Stimulated activated CD8-positive, alpha-beta memory T cell treated with anti-CD3 and anti-CD28 coated beads, Interleukin-7, amount 100 ng/mL, for 1 hour (primary cell): ENCODE measurements at places on chromosomes 7 and 10.

DNA sequence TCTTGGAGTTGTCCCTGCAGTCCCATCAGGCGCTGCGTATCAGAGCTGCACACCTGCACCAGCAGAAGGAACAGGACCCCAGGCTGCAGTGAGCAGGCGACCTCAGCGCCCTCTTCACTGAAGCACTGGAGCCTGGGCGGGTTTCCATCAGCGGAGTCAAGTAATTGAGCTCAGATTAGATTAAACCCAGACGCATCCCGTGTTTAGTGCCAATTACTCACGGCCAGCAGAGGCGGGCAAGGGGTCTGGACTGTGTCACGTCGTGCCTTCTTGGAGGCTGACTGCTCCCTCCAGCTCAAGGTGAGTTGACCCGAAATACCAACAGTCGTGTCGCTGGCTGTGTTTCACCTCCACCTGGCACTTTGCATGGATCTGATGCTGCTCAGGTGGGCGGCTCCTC, 123.6 kb downstream of the CXCL12 start:
- DNase-seq, result no peak

GRCh38 chr10:29030900-29031299, 258.0 kb upstream of the LYZL1 start:
- DNase-seq, result no peak

GRCh38 chr10:125828311-125828710, 5.0 kb downstream of the BCCIP start:
- no peak for DNase-seq

GRCh38 chr7:75596727-75597614, 104.9 kb downstream of the SPDYE5 start:
- no peak for DNase-seq

DNA sequence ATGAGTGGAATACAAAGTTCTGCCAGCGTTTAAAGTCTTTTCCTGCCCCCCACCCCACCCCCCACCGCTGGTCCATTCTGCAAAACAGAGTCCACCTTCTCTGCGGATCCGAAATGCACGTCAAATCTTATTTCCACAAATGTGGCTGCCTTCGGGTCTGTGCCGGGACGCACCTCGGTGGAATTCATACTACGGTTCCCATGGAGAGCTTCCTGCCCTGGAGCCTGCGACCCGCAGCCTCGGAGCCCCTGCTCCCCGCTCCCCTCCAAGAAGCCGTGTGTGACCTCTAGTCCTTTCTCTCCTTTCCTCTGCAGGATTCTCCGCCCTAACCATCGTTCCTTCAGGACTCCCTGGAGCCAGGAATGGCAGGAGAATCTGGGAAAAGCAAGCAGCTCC, 12.5 kb upstream of the CALML5 start:
- DNase-seq, result no peak

DNA sequence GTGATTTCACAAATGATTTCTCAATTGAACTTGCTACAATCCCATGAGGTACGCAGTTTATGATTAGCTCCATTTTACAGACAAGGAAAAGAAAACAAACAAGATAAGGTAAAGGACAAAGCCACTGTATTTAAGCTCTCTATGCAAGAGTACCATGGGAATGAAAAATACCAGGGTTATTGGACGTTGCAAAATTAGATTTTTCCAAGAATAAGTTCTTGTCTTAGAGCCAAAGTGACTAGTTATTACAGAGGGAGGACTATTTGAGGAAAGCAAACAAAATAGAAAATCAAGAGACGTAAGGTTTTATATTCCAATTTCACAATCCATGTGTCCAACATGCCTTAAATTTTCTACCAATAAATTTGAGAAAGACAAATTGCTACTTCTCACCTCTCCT, 97.9 kb upstream of the PTN start:
- no peak for DNase-seq

DNA sequence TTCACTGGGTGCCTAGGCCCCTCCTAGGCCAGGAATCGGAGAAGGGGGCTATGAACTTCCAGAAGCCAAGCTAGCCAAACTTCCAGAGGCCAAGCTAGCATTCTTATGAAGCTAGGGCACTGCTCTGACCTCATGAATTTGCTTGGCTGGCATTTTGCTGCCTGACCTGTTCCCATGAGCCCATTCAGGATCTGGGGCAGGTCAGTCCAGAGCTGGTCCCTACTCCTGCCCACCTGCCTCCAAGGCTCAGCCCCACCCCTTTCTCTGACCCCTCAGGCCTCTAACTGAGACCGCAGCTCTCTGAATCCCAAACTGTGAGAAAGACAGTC, 1.3 kb upstream of the PPIF start:
- DNase-seq, result no peak

DNA sequence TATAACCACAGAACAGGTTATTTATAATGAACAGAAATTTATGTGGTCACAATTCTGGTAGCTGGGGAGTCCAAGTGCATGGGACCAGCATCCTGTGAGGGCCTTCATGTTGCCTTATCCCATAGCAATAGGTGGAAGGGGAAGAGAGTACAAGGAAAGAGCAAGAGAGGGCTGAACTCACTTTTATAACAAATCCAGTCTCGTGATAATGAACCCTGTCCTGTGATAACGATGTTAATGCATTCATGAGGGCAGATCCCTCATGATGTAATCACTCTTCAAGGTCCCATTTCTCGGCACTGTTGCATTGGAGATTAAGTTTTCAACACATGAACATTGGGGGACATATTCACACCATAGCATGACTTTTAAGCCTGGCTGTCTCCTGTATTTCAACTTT, 27.4 kb upstream of the CCDC7 start:
- no peak for DNase-seq

GRCh38 chr10:88545359-88545758, 37.8 kb downstream of the RNLS start:
- DNase-seq, result no peak

GRCh38 chr7:116551692-116552091, 26.9 kb downstream of the CAV1 start:
- DNase-seq, result no peak

DNA sequence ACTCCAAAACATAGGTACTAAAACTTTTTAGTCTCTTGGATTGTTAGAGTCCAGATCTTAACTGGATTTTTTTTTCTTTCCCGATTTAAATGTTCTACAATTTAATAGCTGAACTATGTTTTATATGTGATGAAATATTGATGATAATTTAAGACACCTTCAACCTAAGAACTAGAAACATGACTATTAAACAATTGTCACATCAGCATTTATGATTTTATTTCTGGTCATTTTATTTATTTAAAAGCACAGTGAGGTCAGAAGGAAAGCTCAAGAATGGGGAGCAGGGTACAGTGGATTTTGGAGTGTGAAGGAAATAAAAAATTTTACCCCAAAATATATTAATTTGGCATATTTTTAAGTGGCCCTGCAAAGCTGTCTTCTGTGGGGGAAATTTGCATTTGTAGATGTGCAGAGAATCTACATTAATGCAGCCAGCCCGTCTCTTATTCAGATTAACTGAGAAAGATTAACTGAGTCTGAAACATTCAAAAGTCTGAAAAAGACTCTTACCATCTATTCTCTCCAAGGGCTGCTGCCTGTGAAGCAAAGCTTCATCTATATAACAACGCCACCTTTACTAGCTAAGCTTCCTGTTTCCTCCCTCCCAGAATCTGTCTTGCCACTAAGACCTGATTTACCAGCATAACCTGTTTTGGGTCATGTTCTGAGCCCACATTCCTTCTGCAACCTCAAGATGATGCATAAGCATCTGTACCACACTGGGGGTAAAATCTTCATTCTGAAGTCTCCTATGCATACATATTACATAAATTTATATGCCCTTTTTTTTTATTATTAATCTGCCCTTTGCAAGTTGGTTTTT, 86.4 kb downstream of the TMEM106B start:
- DNase-seq, result no peak

- DNase-seq, result no peak
These were observed 68.6 kb upstream of the SYPL1 start for GRCh38 chr7:106180721-106181120.
